Stimulated activated CD4-positive, alpha-beta T cell treated with anti-CD3 and anti-CD28 coated beads, Interleukin-4, amount 100 ng/mL, for 24 hours (primary cell): ENCODE measurements at places on chromosomes 2 and 18.

DNA sequence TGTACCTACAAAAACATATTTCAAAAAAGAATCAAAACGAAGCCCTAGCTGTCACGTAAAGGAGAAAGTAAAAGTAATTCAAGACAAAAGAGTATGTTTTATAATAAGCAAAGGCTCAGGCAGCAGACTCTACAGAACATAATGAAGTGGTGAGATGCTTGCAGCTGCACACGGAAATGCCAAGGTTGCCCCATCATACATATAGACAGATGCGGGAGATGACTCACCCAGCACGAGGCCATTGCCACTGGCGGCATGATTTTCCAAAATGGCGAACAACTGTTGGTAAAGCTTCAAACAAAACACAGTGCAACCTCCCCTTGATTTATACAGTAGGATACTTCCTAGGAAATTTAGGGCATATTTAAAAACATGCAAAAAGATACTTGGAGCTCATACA lies 26.0 kb upstream of the C1QL2 start:
- DNase-seq = no peak

DNA sequence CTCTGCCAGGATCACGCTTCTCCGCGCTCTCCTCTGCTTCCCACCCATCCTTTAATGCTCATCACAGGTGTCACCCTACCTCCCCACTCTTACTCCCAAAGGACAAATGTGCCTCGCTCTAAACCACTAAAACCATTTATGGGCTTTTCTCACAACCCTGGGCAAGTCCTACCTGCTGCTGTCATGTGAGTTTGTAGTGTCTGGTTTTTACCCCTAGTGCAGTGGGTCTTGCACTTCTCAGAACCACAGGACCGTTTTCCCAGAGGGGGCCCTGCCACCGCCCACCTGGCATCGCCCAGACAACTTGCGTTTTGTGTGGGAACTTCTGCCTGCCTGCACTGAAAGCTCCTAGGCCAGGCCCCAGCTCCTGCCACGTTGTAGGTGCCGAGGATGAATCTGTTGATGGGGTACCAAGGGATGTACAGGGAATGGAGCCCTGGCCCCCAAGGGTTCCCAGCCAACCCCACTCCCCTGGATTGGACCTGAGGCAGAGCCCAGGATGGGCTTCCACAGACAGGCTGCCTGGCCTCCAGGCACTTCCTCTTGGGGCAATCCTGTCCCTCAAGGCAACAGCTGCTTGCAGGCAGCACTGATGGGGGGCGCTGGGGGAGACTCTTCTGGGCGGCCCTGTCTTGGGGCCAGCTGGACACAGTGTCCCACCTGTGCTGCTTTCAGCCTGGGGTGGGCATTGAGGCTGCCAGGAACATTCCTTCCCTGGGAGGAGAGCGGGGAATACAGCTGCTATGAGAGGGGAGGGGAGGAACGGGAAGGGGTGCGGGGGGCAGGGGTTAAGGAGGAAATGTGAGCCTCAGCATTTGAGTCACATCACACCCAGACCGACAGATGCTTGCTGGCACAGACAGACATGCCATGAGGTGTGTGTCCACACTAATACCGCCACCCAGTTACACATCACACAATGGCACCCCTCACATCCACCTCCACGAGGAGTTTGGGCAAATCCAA lies 176.3 kb downstream of the ZFP36L2 start:
- no peak for DNase-seq

- DNase-seq = no peak
These were observed 17.2 kb downstream of the TEX51 start for GRCh38 chr2:126915903-126916302.

DNA sequence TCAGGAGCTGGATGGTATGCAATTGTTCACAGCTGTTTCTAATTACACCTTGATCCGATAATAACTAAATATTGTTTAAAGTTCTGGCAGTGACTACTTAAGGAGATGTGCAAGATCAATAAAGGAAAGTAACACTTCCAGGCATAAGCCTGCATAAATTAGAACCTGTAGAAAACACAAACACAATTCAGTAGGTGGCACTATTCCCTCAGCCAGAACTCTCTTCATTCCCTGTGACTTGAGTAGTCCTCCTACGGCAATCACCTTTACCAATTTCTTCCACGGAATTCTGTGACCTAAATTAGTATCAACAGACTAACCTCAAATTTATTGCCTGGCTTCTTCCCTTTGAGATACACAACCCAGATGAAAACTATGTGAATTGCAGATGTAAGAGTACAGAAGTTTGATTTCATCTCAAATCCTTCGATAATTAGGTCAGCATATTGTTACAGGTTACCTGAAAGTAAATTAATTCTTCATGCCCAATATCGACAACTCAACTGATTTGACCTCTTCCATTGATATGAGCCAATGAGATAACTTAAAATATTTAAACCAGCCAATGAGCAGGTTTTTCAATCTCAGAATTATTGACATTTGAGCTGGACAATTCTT lies 137.8 kb downstream of the PID1 start:
- DNase-seq = no peak

- DNase-seq = no peak
These were observed 112.3 kb upstream of the CHAC2 start for GRCh38 chr2:53655256-53655655.

DNA sequence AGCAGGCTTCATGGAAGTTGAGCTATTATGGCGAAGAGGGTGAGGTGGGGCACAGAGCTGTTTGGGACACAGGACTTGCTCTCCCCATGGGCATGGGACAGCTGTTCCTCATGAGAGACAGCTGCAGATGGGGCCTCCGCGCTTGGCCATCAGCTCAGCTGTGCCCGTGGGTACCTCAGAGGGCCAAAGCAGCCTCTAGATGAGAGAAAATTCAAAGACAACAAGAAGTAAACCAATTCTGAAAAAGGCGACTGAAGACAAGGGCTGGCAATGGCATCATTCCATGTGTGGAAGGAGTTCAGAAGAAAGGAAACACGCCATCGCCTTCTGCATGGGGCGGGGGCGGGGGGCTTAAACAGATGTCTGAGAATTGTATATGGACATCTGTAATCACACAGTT lies 136.2 kb downstream of the BCL2 start:
- no peak for DNase-seq

DNA sequence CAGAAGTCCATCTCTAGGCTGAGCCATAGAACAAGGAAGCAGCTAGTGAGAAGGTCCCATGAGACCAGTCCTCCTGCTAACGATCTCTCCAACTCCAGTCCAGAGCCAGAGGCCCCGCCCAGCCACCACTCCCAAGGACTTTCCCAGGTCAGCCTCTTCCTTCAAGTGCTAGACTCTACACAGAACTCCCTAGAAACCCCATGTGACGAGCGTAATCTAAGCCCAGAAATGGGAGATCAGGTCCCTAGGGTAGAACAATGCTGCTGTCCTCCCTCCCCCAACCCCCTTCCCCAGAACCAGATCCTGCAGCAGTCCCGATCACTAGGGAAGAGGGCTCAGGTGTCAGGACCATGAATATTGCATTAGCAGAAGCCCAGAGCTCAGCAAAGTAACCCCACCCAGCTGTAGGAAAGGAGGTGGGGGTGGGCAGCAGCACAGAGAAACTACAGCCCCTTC lies 6.9 kb downstream of the DCTN1 start:
- no peak for DNase-seq

- no peak for DNase-seq
These were observed 33.7 kb upstream of the NPAS2 start for GRCh38 chr2:100786297-100786658.

DNA sequence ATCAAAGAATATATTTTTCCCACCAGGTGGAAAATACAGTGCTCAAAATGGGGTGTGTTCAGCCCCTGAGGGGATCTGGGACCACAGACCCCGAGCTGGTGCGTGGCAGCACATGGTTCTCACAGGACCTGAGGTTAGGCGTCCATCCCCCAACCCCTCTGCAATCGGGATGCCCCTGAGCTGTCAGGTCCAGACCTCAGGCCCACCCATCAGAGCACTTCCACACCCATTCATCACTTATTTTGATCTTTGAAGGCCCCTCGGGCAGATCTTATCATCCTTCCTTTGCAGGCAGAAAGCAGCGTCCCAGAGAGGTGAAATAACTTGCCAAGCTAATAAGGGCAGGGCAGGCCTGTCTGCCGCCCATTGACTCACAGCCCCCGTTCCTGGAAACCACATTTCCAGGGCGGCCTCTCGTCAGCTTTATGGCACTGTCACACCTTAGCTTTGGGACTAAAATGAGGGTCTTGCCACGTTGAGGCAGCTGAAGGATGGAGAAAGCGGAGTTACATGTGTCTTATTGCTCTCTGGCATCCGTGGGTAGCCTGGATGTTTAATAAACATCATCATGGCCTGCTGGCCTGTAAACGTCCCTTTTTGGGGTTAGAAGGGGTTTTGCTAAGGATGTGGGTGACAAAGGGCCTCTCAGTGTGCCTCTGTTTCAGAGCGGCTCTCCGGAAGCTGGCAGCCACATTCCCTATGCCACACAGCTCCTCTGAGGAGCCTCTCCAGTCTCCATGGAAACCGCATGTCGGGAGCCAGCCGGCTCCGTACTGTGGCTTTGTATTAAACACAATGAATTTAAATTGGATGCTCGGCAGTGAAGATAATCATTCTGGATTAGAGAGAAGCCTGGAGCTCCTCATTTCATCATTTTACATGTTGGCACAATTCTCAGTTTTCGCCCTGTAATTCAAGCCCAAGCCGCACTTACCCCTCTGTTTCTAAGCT lies 58.3 kb upstream of the MAPRE3 start:
- DNase-seq = no peak

DNA sequence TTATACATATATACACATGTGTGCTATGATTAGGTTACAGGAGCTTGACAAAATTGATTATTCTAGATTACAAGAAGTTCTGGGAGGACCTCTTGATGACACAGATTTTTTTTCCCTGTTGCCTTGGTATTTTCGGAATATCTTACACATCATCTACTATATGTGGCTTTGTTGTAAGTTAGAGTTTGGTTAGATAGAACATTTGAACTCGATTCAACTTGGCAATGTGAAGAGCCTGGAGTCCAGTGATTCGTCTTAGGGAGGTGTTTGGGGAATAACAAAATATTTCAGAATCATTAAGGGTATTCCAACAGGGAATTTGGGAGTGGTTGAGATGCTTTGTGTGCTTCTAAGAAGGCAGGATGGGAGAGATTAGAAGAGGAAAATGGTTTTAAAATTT lies 39.3 kb upstream of the EFEMP1 start:
- no peak for DNase-seq

DNA sequence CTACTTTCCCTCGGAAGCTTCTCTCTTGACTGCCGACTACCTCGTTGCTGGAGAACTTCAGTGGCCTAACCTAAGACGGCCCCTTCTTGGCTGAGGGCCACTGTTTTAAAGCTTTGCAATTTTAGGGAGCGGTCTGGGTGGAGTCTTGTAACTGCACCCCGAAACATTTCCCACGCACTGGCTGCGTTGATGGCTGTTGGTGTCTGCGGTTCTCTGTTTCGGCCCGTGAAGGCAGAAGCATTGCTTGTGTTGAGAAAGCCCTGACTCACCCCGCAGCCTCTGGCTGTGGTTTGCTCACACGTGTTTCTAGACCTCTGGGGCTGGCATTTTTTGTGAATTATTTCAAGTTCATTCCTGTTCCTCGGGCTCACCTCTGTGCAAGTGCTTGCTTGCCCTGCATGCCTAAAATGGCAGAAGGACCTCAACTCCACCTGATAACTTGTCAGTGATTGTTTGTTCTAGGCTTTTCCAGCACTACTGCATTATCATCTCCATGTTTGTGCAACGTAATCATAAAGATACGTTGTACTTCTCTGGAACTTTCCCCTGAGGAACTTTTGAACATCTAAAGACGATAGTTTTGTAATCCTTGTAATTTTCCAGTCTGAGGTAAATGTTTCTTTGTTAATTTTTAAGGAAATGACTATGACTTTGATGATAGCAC lies 94.2 kb upstream of the DLX2 start:
- DNase-seq = peak; percentile 53

DNA sequence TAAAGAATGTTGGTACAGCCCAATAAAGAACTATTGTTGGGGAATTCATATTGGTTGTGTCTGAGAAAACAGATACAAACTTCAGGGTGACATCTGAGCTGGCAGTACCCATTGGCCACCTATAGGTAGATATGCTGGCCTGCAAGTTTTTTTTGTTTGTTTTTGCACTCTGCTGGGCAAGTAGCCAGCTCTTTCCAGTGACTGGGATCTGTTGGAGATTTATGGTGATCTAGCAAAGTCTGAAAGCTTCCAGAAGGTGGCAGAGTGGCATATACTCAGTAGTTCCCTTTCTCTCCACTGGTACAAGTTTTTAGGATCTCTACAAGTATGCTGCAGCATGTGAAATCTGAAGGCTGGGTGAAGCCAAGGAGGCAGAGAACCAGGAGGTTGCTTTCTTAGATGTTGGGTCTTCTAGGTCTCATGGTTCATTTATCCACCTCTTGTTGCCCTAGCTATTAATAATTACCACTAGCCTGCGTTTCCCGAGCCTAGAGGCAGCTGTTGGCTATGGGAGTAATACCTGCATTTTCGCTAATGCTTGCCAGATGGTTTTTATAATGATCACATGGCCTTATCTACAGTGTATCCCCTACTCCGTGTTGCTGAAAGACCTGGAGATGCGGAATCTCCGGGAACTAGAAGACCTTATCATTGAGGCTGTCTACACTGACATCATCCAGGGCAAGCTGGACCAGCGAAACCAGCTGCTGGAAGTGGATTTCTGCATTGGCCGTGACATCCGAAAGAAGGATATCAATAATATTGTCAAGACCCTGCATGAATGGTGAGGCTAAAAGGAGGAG lies 9.5 kb downstream of the COPS7B start:
- no peak for DNase-seq

- DNase-seq = no peak
These were observed 151.2 kb downstream of the ANTXR1 start for GRCh38 chr2:69164061-69164778.

- DNase-seq = no peak
These were observed 23.2 kb downstream of the AFF3 start for GRCh38 chr2:100119235-100119634.

DNA sequence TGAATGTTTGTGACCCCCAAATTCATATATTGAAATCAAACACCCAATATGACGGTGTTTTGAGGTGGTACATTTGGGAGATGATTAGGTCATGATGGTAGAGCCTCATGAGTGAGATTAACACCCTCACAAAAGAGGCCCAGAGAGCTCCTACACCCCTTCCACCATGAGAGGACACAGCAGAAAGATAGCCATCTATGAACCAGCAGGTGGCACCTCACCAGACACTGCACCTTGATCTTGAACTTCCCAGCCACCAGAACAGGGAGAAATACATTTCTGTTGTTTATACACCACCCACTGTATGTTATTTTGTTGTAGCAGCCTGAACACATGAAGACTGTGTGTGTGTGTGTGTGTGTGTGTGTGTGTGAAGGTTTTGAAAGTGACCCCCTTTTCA lies 58.1 kb downstream of the ST3GAL5 start:
- DNase-seq = no peak

GRCh38 chr18:22524783-22525182 lies 107.1 kb upstream of the CTAGE1 start:
- DNase-seq = no peak

GRCh38 chr18:12769644-12770440 lies 67.0 kb downstream of the PSMG2 start:
- no peak for DNase-seq

GRCh38 chr18:32771871-32772580 lies 797 bp downstream of the KLHL14 start:
- no peak for DNase-seq
